ENCODE measurements at places on chromosomes 4 and X.

DNA sequence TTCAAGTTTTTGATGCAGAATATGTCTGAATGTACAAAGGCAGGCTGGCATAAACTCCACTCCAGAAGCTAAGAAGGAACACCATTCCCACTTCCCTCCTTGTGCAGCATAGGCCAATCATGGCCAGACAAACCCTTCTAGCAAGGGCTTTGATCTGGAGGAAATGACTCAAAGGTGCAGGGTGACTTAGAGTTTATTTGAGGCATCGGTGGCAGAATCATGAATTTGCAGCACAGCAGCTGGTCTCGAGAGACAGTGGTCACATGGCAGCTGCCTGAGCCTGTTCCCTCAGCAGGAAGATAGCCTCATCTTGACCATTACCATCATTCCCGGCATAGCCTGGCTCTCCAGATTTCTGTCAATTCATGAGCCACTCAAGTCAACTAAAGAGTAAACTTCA is 154.5 kb downstream of the ATP10D start:
- DNase-seq: peak; percentile 14

GRCh38 chr4:55993994-55994663 is 45.4 kb downstream of the CEP135 start:
- no peak for DNase-seq

- DNase-seq: no peak
Observed at GRCh38 chrX:19698122-19698521, 182.8 kb upstream of the MAP3K15 start.

- no peak for DNase-seq
Observed at GRCh38 chr4:185702147-185702663, 109.8 kb downstream of the SORBS2 start.

- DNase-seq: no peak
Observed at GRCh38 chrX:13081395-13082205, 37.2 kb upstream of the FAM9C start.

DNA sequence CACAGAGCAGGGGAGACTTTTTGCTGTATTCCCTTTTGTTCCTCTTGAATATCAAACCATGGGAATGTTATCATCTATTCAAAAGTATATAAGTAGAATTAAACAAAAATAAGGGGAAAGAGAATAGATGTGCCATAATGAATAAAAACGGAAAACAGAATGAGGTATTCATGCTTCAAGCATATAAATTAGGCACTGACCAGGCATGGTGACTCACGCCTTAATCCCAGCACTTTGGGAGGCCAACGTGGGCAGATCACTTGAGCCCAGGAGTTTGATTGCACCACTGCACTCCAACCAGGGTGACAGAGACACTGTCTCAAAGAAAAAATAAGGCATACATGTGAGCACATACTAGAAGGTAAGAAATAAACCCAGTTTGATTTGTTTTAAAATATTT is 16.3 kb upstream of the NEUROG2 start:
- no peak for DNase-seq

DNA sequence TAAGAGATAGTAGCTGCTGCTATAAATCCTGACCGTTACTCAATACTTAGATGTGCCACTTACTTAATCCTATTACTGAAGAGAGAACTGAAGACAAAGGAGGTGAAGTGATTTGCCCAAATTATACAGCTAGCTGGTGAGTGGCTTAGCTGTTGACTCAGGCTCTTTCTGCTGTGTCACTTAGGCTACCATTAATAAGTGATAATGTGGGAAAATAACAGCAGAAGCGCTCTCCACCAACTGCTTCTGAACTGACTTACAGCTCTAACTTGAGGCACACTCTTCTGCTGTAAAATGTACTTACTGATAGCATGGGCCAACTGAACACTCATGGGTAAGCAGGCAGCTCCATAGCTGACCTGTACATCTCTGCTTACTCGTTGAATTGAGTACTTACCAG is 7.5 kb upstream of the KLHL5 start:
- no peak for DNase-seq

GRCh38 chrX:100587861-100588260 is 3.1 kb downstream of the TNMD start:
- DNase-seq: no peak
